ENCODE measurements at places on chromosomes 16 and 17. TPM values are rescaled to one million over a fixed set of nuclear protein-coding genes. Genes with fewer than 3 reads are reported as not detected.
A peak's percentile ranks its signal among the peaks of the same experiment; 100 is the strongest.

- DNase-seq, result no peak
Measured at GRCh38 chr16:57616241-57616640, 12.2 kb upstream of the ADGRG1 start.

DNA sequence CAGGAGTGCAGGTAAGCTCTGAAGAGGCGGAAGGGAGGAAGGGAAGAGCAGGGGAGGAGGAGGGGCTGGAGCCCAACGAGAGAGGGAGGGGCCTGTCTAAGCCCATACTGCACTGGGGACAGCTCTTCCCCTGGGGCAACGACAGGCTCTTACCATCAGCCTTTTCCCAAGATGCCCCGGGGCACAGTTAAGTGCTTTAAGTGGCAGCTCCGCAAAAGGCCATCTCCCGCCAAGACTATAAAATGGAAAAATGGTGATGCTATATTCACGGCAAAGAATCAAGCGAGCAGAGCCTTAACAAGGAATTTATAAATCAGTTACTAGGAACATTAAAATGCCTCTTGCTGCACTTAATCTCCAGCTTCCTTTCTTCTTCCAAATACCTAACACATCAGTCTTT, 110.2 kb upstream of the NLRP1 start:
- no peak for DNase-seq

DNA sequence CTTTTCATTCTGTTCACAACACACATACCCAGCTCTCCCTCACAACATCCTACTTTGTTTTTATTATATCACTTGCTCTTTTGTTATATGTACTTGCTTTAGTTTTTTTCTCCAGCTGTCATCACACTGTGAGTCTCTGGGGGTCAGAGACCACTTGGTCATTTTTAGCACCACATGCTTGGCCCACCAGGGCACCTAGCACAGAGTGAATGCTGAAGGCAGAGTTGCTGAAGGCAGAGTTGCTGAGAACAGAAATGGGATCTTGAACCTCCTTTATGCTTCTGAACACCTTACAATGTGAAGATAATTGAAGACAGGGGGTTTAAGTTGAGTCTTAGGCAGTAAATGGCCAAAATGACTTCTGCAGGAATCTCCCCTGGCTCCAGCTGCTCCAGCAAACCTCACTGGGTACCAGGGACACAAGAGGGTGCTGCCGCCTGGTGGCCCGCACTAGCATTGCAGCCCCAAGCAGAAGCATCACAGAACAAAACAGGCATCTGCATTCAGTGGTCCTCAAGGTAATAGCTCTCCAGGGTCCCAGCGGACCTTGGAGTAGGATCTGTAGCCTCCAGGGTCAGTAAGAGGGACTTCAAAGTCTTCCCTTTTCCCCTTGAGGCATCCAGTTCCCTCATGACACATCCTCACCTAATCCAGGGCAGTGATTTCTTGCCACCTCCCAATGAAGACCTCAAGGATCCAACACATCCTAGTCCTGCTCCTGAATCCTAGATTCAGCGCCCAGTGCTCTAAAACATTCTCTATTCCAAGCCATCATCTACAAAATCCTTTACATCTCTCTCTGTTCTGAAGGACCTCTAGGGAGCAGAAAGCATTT, 1972.6 kb downstream of the TP53TG3F start:
- DNase-seq, result peak; percentile 7

CX3CL1 gene
- not detected for total RNA-seq

C1QTNF8 gene
- not detected for total RNA-seq

HSPB9 gene
- total RNA-seq, result not detected

GRCh38 chr17:15436473-15437302, 30.7 kb downstream of the CDRT4 start:
- peak; percentile 34 for DNase-seq

VPS35 gene
- total RNA-seq, result 125 TPM

GRCh38 chr16:49280841-49281371, 732 bp downstream of the CBLN1 start:
- DNase-seq, result no peak

TBC1D3B gene
- 17.2 TPM for total RNA-seq

- no peak for DNase-seq
Measured at GRCh38 chr17:10178506-10178991, 19.9 kb downstream of the GAS7 start.

- no peak for DNase-seq
Measured at GRCh38 chr17:74877592-74878548, 5.1 kb upstream of the FDXR start.

GLTPD2 gene
- total RNA-seq, result not detected

DNA sequence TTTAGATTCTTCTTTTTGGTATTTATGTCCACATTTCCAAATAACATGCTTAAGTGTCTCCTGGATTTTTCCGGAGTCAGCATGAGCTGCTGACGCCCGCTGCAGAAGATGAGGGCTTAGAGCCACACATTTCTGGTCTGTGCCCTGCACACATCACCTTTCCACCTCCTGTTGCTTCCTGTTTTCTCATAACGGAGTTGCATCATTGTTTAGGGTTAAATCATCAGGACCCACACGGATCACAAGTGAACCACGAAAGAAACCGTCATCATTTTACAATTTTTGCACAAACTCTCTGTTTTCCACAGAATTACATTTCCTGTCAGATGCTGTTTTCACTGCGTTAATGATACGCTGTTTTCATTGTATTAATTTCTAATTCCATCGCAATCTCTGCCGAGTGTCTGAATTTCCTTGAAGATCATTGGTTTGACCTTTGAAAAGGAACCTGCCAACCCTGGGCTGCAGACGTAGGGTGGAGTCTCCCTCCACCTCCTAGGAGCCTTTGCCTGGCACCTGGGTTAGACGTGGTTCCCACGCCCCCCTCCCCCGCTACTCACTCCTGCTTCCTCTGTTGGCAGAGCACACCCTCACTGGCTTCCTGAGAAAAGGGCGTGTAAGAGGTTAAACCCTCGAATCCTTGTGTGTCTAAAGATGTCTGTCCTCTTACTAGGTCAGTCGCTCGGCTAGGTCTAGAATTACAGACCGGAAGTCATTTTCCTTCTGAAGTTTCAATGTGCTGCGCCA, 68.2 kb downstream of the RNF213 start:
- DNase-seq, result no peak

- no peak for DNase-seq
Measured at GRCh38 chr17:67253384-67253783, 8.4 kb upstream of the HELZ start.

CD68 gene
- total RNA-seq, result 12.9 TPM

DNA sequence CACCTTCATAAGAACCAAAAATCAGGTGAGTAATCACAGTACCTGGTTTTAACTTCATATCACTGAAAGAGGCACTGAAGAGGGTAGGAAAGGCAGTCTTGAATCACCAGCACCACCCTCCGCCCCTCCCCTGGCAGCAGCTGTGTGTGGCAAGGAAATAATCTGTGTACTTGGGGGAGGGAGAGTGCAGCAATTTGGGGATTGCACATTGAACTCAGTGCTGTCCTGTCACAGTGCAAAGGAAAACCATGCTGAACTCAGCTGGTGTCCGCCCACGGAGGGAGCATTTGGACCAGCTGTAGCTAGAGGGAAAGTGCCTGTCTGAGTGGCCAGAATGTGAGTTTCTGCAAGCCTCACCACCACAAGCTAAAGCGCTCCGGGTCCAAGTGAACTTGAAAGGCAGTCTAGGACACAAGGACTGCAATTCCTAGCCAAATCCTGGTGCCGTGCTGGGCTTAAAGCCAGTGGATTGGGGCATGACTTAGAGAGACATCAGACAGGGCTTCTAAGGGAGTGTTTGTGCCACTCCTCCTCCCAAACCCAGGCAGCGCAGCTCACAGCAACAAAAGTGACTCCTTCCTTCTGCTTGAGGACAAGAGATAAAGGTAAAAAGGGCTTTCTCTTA, 39.7 kb upstream of the ALDH3A1 start:
- DNase-seq, result no peak

JPH3 gene
- not detected for total RNA-seq

DNA sequence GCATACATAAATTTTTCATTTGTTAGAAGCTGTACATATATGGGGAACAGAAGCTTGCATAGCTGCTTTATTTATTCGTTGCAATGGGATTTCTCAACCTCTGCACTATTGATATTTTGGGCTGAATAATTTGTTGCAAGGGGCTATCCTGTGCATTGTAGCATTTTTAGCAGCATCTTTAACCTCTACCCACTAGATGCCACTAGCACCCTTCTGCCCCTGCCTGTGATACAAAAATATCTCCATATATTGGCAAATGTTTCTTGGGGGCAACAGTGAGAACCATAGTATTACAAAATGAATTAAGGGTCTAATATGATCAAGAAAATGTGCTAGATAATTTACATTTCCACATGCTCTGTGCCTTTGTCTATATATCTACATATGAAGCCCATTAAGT, 1401.0 kb downstream of the CDH11 start:
- DNase-seq, result no peak

TNFRSF13B gene
- total RNA-seq, result 217 TPM

BCL6B gene
- total RNA-seq, result 0.75 TPM

DNA sequence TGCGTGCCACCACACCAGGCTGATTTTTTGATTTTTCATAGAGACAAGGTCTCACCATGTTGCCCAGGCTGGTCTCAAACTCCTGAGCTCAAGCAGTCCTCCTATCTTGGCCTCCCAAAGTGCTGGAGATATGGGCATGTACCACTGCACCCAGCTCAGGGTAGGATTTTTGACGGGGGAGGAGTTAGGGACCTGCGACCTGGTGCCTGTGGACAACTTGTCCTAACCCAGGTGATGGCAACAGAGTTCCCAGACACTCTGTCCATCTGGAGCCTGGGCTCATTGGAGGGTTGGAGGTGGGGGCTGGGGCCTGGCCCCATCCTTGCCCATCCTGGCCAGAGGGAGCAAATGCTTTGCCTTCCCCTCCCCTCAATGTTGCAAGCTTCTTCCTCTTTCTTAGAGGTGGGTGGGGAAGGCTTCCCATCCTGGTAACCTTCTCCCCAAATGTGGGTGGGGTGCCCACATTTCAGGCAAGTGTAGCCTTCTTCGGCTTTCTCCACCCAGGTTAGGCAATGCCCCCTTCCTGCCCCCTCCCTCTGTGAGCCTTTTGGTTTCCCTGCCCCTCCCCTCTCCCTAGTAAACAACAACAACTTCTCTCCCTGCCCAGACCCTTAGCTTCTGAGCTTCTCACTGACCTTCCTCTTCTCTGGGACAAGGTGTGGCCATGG, 24.9 kb downstream of the RARA start:
- DNase-seq, result no peak

CDK5RAP3 gene
- total RNA-seq, result 417 TPM

DNA sequence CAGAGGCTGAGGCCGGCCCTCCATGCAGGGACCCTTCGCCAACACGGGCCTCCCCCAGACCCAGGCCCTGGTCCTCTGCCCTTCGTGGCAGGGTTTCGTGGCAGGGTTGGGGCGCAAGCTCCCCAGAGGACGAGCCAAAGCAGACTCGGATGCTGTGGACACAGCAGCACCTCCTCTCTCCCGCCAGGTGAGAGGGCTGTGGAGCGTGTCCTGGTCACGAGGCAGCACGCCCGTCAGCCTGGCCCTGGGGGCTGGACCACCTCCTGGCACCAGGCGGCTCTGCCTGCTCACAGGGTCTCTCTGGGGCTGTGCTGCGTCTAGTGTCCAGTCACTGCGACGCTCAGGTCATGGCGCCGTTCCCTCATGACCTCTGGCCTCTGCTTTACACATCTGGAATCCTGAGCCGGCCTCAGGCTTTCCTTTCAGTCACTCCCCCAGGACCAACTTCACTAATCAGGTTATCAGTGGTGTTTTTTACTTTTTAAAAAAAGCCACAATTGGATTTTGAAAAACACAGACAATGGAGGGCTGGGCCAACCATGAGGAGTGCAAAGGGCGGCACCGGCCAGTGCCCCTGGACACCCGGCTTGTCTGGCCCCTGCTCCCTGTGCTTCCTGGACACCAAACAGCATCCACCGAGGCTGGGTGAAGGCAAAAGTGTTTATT, 5.4 kb downstream of the NDUFAF8 start:
- peak; percentile 25 for DNase-seq

- DNase-seq, result no peak
Measured at GRCh38 chr16:1535391-1536291, 2.2 kb downstream of the TMEM204 start.

MT1H gene
- total RNA-seq, result not detected

GRCh38 chr16:9199751-9200150, 108.3 kb downstream of the HAPSTR1 start:
- DNase-seq, result no peak

All from B cell (primary cell).